ENCODE measurements at places on chromosomes 11 and 22.

- no peak for DNase-seq
These were observed 11.3 kb downstream of the SLC17A6 start for GRCh38 chr11:22349491-22349890.

DNA sequence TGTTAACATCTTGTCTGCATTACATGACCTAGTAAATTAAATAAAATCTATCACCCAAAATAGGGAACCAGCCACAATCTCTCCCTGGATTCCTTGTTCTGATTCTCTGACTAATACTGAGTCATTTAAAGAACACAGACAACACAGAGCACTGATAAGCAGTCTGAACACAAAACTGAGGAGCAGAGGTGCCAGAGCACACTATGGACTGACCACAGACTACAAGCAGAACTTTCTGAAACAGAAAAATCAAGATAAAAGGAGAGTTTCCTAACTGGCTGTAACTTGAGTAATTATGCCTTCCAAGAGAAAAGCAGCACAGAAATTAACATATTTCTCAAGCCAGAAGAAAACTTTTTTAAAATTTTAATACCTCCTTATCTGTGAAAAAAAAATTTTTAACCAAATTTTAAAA lies 128.8 kb downstream of the SGSM3 start:
- DNase-seq = peak; percentile 48

- no peak for DNase-seq
These were observed 9.1 kb upstream of the PGA3 start for GRCh38 chr11:61194169-61194671.

DNA sequence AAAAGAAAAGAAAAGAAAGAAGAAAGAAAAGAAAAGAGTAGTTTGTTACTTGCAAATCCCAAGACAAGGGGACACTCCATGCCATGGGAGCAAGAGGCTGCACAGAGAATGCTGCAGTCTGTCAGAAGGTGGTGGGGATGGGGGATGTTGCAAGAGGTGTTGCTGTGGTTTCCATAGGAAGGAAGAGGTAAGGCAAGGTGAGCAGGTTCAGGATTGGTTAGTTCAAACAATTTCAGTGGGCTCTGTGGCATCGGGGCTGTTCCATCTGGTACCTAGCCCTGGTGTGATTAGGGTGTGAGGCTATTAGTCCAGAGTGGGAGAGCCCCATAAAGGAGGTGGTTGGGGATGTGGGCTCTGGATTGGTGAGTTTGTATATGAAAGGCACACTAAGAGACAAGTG lies 172.7 kb downstream of the BCR start:
- no peak for DNase-seq

DNA sequence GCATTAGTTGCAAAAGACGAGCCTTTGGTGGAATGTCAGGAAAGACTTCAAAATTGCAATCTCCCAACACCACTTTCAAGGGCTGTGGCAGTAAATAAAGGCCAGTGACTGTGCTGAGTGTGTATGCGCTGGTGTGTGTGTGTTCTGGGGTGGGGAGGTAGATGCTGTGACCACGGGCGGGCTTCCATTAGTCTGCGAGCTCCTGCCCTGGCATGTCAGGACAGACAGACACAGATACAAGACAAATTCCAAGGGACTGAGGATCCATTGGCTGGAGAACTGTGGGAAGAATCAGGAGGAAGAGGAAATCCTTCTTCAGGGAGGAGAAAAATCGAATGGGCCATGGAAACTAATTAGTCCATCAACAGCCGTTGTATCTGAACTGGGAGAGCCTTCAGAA lies 83.6 kb downstream of the FEZ1 start:
- no peak for DNase-seq

- no peak for DNase-seq
These were observed 607 bp downstream of the CCDC82 start for GRCh38 chr11:96388891-96389719.

DNA sequence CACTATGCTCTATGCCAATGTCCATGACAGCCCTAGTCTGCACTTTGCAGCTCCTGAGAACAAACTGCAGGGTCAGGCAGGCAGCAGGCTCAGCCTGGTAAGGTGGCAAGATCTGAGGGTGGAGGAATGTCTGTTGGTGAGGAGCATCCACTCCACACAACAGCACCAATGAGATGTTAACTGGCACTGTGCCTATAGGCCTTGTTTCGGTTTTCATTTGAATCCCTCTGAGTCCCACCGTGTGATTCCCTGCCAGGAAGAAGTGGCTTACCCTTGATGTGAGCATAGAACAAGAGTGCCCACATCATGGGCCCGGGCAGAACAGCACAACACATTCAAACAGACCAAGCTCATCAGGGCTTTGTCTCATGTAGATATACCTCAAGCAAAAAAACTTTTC lies 44.1 kb upstream of the CHRM4 start:
- DNase-seq = no peak

DNA sequence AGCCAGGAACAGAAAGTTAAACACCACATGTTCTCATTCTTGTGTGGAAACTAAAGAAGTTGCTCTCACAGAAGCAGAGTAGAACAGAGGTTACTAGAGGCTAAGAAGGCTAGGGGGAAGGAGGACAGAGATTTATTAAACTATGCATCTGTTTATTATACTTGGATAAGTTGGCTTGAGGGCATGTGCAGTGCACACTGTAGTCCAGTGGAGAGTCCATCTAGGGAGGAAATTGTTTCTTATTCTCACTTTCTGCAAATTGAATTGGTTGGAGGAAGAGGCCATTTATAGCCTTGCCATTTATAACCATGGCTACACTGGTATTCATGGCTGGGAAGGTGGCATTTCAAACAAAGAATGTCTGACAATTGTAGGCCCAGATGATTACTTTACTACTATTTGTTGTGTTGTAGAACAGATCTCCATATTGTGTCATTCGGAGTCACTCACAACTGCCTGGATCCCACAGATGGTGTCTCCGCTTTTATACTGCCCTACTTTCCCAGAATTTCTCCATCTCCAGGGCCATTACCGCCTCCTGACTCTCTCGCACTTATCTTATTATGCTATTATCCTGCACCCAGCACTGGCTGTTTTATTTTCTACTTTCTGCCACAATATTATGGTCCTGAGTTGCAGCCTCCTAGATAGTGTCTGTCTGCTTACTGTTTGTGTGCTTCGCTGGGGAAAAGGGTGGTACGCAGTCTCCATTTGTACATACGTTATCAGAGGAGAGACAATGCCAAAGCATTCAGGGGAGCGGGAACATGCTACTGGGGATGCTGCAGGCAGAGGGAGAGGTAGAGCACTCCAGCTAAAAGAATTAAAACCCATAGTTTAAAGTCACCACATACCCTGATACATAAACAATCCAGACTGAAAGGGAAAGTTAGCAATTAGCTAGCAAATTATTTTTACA lies 169.3 kb upstream of the BLID start:
- no peak for DNase-seq

DNA sequence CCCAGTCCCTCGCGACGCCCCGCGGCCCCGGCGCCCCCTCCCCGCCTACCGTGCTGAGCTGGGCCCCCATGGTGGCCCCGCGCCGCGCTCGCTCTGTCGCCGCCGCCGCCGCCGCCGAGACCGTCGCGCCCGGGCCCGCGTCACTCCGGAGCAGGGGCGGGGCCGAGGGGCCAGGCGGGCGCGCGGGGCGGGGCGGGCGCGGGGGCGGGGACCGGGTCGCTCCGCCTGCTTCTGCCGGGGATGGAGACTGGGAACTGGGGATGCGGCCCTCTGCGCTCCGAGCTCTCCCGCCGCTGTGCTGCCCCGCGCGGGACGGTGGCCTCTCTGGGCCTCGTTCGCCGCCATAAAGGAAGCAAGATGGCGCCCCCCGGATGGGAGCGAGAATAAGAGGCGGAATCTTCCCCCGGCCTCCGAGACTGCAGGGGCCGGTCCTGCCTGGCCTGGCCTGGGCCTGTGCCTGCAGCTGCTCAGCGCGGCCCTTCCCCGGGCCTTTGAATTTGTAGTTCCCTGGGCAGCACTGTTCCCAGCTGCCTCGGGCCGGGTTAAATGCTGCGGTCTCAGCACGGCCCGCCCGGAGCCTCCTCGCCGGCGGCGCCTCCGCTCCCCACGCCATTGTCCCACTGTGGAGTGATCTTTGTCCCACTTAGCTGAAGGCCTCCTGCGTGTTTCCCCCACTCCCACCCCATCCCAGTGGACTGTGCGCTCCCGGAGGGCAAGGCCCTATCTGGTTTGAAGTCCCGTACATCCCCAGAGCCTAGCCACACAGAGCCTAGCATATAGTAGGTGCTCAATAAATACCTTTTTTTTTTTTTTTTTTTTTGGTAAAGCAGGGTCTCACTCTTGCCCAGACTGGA lies at the start of gene CYB5R3:
Gene CYB5R3, minus strand, starts transcription at position 147 of the 854 bp plus-strand sequence. Its CDS starts 77 bp downstream, at position 70.
- peak; percentile 85 for DNase-seq

- no peak for DNase-seq
These were observed 618.8 kb downstream of the TBC1D22A start for GRCh38 chr22:47381240-47381639.

GRCh38 chr11:57311109-57311936 lies 13.4 kb downstream of the TNKS1BP1 start:
- DNase-seq = peak; percentile 91

- DNase-seq = no peak
These were observed 186.4 kb downstream of the BLID start for GRCh38 chr11:121929581-121929980.

DNA sequence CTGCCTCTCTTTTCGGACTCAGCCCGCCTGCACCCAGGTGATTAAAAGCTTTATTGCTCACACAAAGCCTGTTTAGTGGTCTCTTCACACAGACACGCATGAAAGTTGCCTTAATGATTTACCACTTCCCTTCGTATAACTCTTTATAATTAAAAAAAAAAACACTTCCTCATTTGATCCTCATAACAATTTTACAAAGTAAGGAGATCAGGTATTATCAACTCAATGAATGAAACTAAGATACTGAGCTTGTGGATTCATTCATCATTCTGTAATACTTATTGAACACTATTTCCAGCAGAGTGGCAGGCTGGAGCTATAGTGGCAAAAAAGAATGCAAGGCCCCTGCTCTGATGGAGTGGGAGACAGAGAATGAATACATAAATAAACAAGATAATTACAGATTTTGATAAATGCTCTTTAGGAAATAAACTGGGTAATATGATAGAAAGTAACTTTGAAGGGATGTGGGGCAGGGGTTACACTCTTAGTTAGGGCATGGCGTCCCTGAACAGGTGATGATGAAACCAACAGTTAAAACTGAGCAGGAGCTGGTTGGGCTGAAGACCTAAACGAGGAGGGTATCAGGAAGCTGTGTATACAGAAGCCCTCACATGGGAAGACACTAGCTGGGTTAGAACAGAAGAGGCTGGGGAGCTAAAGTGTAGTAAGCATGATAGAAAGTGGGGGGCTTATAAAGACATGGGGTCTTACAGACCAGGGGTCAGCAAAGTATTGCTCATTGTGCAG lies 5.4 kb upstream of the CRTAM start:
- DNase-seq = no peak

DNA sequence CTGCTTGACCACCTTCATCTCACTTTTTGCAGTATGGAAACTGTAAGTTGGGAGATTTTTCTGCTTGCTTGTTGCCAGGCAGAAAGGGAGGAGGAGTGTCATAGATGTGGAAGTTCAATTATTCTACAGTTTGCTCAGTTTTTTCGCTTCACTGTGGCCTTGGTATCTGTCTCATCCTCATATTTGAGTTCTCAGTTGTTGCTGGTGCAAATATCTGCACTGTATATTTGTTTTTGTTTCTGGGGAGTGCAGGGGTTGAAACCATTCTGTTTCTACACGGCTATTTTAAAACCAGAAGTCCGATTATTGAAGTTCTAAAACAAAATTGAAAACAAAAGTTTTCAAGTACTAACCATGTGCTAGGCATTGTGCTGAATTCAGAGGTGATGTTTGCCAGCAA lies 153.4 kb downstream of the JRKL start:
- no peak for DNase-seq

- no peak for DNase-seq
These were observed 92.3 kb upstream of the ANO1 start for GRCh38 chr11:69985641-69986439.

GRCh38 chr22:50282361-50283155 lies 12.4 kb upstream of the MAPK11 start:
- no peak for DNase-seq

DNA sequence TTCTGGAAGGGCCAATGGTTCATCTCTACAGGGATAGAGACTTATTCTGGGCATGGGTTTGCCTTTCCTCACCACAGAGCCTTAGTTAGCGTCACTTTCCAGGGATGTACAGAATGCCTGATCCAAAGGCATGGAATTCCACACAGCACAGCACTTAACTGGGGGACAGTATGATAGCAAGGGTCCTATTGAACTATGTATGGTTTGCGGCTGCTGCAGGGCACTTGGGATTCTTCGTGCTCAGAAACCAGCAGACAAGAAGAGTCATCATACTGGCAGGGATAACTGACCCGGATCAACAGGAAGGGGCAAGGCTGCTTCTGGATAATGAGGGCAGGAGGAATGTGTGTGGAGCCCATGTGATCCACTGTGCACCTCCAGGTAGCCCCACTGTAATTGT lies 105.7 kb downstream of the SWAP70 start:
- no peak for DNase-seq

DNA sequence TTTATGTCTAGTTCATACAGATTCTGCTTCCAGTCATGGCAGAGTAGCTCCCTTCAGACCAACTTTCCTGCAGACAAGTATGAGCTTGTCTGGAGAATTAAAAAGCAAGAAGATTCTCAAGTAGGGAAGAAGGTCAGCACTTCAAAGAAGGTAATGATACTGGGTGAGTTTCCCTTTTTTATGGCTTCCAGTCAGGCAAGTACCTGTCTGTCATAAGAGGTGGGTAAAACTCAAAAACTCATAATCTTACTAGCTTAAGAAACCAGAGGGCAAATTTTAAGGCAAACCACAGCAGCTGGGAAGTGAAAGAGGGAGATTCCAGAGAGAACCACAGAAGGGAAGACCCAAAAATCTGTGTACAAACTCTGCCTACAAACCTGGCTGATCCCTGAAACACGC lies 54.2 kb downstream of the DENND5A start:
- peak; percentile 35 for DNase-seq

DNA sequence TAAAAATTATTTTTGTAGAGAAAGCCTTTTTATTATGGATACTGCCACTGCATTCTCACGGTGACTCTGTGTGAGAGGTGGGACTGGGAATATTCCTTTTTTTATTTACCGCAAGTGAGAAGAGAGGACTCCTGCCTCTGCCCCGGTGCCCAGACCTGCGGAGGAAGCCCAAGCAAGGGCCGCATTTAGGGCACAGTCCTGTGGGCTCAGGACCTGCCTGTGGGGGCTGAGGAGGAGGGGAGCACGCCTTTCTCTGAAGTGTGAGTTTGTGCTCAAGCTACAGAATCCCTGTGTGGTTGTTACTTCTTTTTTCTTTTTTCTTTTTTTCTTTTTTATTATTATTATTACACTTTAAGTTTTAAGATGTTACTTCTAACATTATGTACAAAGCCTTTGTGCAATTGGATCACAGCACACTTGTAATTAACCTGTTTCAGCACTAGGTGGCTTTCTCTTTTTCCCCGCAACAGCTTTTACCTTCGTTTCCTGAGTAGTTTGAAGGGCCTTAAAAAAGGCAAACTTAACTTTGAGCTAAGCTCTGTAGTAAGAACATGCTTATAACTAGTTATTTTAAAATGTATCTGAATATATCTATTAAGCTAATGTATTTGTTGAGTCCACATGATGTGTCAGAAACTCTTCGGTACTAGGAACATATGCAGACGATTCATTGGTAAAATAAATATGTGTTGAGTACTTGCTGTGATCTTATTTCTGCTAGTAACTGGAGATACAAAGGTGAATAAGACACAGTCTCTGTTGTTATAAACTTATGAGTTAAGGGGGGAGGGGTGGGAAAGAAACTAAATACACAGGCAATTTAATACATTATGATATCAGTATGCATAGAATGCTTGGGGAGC lies 18.3 kb downstream of the AMOTL1 start:
- DNase-seq = peak; percentile 38

All from activated CD4-positive, alpha-beta T cell treated with anti-CD3 and anti-CD28 coated beads, Interleukin-10, Interleukin-2, amounts not matched to agents 100 ng/mL and 50 ng/mL, durations not matched to agents 16 hours and 8 hours (primary cell).